LHCN-M2 (cell line): ENCODE measurements at places on chromosomes 1 and 21. TPM values are rescaled to one million over a fixed set of nuclear protein-coding genes. Genes with fewer than 3 reads are reported as not detected.

- no peak for DNase-seq
Observed at GRCh38 chr1:220407191-220407590, 120.7 kb upstream of the MARK1 start.

DNA sequence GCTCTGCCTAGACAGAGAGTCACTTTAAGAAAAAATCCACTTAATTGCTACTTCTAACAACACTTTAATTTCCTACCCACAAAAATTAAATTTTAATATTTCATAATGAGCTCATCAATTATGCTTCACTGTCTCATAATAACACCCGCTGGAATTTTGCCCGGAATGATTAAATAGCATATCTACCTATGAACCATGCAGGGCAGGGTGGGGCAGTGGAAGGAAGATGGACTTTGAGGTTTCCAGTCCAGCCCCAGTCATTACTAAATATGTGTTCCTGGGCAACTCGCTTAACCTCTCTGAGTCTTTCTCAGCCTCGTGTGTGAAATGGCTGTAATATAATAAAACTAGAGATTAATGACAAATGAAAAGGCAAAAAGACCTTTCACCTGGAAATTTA lies 32.8 kb upstream of the SLC45A1 start:
- DNase-seq = no peak

- DNase-seq = peak; percentile 8
Observed at GRCh38 chr1:60126723-60127122, 53.2 kb upstream of the C1orf87 start.

Gene TFF2
- not detected in 2 replicates for total RNA-seq

Gene EXO1
- 34.2 and 37.7 TPM in 2 replicates for total RNA-seq

Gene LCA5L
- total RNA-seq = 0.58 and 0.98 TPM in 2 replicates

Gene KCNT2
- total RNA-seq = 0.92 and 1.2 TPM in 2 replicates
